ENCODE measurements at places on chromosomes 3 and 15.
A peak's percentile ranks its signal among the peaks of the same experiment; 100 is the strongest.

DNA sequence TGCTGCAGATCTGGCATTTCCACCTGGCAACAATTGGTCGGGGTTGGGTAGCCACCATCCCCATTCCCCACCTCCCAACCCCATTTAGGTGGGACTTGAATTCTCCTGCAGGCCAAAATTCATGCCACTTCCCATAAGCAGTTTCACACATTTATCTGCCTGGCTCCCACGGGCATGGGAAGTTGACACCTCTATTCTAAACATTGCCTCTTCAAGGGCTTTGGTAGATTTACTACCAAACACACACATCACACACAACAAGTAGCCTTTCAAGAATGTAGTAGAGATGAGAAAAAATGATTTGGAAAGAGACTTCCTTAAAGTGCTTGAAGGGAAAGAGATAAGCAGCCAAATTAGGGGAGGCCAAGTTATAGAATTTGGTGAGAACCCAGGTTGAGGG lies 30.9 kb downstream of the ZBTB38 start:
- DNase-seq, result no peak

DNA sequence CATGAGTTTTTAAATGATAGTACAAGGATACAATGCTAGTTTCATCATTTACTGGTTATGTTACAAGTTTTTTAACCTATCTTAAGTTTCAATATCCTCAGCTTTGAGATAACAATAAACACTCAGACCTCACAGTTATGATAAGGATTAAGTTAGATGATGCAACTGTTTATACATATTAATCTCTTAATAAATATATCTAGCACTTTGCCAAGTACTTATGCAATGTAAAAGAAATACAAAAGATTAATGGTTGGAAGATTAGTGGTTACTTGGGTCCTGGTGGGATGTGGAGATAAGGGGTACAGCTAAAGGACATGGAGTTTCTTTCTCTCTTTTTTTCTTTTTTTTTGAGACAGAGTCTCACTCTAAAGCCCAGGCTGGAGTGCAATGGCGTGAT lies 12.0 kb downstream of the SPPL2A start:
- DNase-seq, result no peak

GRCh38 chr3:109835958-109836357 lies 498.6 kb upstream of the DPPA4 start:
- DNase-seq, result no peak

DNA sequence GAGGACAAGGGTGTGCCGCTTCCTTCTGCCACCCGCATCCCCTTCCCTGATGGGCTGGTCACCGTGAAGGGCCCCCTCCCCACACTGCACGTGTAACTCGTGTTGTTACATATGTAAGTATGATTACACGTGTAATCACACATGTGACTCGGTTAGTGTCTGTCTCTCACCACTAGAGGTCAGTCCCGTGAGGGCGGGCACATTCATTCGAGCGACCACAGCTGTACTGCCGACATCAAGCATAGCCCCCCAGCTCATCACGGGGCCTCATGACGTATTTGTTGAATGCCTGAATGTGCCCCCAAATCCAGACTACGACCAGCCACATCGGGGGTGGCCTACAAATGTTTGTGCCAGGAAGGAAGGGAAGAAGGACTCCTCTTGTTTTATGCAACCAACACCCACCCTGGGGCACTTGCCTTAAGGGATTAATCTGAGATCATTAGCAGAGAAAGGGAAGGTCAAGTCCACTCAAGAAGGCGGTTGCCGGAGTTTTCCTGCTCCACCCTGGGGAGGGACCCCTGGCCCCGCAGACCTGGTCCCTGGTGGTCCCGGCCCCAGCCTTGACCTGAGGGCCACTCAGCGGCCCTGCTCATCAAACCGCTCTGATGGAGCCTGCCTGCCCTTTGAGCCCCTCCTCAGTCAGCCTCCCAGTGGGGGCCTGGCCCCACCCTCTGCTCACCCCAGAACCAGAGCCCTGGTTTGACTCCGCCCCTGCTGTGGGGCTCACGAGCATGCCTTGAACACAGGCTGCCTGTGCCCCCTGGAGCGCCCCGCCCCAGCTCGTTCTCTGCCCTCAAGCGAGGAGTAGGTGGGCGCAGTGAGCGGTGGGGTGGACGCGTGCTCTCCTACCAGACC lies 52.8 kb downstream of the RGMA start:
- DNase-seq, result no peak

GRCh38 chr3:131608296-131608695 lies 105.5 kb upstream of the MRPL3 start:
- no peak for DNase-seq

- no peak for DNase-seq
Observed at GRCh38 chr15:89777073-89777751, 1.1 kb downstream of the MESP2 start.

DNA sequence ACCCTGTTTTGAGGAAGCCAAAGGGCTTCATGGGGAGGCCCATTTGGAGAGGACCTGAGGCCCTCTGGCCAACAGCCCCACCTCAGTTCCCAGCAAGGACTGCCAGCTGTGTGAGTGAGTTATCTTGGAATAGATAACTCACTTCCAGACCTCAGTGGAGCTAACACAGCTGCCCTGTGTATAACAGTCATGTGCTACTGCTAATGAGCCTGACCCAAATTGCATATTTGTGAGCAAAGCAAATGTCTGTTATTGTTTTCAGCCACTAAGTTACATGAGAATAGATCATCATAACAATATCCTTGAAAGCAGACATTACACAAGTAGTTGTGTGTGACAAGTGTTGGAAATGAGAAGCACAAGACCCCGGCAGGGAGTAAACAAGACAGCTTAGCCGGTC lies 355.8 kb downstream of the MCTP2 start:
- DNase-seq, result no peak

DNA sequence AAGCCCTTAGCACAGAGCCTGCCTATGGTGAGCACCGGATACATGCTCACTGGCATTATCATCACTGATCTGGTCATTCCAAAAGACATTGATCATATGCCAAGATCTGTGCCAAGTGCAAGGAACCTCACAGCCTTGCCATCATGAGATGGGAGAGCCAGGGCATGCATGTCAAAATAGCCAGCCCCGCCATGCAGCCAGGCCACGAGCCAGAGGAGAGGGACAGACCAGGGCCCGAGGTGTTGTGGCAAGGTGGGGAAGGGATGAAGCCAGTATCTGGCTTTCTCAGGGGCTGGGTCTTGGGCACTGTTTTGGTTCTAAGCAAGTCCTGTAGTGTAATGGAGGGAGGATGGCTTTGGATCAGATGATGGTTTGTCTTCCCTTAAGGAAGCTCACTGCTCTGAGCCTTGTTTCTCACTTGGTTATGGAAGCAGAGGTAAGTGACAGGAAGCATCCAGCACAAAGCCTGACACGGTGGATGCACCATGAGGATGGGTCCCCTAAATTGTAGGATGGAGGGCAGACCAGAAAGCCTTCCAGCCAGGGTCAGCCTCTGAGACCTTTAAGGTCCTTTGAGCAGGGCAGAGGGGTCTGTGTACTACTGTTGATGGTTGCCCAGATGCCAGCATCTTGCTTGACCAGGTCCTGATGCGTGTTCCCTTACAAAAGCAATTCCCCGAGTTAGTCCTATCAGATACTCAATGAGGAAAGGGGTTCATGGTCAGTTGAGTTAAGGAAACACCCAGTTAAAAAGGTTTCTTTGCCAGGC lies 247.7 kb upstream of the TLE3 start:
- no peak for DNase-seq

- no peak for DNase-seq
Observed at GRCh38 chr15:69908060-69908459, 189.7 kb downstream of the TLE3 start.

- no peak for DNase-seq
Observed at GRCh38 chr3:197846491-197846890, 55.4 kb downstream of the LRCH3 start.

DNA sequence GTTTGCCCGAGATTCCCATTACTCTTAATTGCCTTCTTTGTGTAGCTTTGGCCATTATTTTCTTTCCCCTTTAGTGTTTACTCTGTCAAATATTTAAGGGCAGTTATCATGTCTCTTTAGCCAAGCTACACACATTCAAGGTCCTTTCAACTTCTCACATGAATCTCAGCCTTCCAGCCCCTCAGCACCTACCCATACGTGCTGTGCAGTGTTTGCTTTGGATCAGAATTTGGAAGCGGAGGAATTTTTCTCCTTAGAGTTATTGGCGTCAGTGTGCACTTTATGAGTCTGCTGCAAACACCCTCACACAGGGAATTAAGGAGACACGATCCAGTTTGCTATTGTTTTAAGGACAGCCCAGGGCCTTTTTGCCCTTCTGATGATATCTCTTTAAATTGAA lies 231.6 kb downstream of the CACNA2D3 start:
- no peak for DNase-seq

GRCh38 chr3:183381673-183382072 lies 46.7 kb downstream of the MCF2L2 start:
- no peak for DNase-seq

- no peak for DNase-seq
Observed at GRCh38 chr15:74383695-74384565, 16.5 kb upstream of the CYP11A1 start.

DNA sequence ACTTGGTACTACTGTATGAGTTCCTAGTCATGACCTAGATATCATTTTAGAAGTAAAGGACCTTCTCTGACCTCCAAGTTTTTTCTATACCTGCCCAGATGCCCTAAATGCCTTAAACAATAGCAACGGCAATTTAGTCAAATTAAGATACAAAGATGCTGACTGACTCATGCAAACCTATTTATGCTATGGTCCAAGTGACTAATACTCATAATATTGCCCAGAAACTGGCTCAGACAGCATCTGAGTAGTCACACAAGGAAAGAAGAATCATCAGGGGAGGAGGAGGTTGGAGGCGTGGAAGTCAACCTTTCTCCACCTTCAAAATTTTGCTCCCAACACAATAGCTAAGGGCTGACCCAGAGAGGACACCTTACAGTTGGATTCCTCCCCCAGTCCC lies 6.8 kb downstream of the FYCO1 start:
- DNase-seq, result no peak

- DNase-seq, result no peak
Observed at GRCh38 chr15:74844319-74845207, 1.6 kb upstream of the ULK3 start.

GRCh38 chr3:164095279-164095678 lies 983.0 kb downstream of the SI start:
- DNase-seq, result no peak

DNA sequence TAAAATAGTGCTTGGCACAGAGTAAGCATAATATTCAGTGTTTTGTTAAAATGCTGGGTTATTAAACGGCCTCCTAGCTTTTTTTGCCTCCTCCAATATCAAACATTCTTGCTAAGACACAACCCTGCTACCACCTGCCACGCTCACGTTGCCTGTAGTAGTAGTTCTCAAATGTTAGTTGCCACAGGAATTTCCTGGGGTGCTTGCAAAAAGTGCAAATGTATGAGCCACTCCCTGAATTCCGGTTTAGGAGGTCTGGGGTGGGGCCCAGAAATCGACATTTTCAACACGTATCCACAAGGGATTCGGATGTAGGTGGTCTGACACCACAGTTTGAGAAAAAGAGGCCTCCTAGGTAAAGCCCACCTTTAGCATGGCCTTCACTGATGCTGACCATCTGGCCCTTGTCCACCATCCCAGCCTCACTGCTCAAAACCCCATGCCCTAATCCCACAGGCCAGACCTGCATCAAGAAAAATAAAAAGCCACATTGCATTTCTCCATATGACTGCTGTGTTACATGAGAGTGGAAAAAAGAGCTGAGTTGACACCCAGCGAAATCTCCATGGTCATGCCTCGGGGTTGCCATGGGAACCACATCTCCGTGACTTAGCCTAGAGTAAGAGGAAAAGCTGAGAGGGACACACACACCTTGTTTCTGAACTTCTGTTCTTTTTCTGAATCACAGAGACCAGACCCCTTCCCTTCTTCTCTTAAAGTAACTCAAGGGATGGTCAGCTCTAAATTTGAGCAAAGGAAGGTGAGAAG lies 116.4 kb upstream of the HES1 start:
- DNase-seq, result no peak

- no peak for DNase-seq
Observed at GRCh38 chr15:90664650-90665287, 52.4 kb upstream of the BLM start.

DNA sequence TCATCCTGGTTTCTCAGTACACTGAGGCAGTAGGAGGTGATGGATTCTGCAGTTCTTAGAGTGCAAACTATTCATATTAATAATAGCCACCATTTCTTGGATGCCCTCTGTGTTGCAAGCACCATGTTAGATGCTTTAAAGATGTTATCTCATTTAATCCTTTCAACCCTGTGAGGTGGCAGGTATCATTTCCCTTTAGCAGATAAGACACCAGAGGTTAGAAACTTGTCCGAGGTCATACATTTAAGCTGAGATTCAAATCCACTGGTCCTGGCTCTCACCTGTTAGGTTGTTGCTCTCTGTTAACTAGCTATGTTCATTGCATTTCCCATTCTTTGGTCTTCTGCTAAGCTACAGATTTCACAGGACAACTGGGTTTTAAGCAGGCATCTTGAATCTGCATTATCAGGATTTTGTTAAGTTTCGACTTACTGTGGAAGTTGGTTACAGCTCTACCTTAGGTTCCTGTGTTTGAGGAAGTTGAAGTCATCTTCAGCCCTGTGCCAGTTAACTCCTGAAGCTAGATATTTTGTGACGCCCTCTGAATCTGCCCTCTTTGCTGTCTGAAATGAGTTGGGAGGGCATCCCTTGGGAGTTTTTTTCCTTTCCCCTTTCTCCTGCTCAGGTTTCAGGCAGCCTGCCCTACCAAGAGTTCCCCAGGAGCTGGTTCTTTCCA lies 6.4 kb downstream of the PDE8A start:
- DNase-seq, result no peak

- no peak for DNase-seq
Observed at GRCh38 chr3:4956738-4957137, 22.5 kb upstream of the BHLHE40 start.

- no peak for DNase-seq
Observed at GRCh38 chr15:60518511-60518910, 39.6 kb upstream of the ICE2 start.

GRCh38 chr15:39582977-39583595 lies 2.2 kb downstream of the THBS1 start:
- no peak for DNase-seq

- peak; percentile 84 for DNase-seq
Observed at GRCh38 chr3:101676216-101676764, 642 bp downstream of the ZBTB11 start.

- no peak for DNase-seq
Observed at GRCh38 chr15:87954793-87955192, 301.7 kb downstream of the NTRK3 start.

DNA sequence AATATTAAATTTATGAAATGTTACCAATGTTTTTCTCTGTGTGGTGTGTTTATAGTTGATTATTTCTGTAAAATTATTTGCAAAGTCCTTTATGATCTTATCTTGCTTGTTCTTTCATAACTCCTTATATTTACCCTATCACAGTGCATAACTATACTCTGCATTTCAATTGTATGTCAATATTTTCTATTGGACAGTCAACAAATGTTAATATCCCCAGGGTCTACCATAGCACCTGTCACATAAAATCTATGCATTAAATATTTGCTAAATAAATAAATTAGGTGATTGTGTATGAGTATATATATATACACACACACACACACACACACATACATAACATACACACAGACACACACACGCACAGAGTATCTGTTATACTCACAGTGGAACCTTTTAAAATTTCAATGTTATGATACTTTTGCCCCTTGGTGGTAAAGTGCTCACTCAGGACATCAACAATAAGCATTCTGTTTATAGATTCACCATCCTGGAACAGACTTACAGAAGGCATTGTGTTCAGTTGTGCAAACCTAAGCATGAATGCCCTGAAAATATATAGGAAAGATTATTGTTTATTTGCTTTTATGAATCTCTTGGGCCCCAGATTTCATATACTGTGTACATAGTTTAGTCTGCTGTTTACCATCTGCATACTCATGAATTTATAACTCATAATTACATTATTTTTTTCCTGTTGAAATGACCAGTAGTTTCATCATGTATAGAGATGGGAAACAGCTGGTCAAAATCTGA lies 443.7 kb downstream of the EPHA6 start:
- no peak for DNase-seq

Measured in stimulated activated CD8-positive, alpha-beta memory T cell treated with anti-CD3 and anti-CD28 coated beads, Interleukin-4, amount 100 ng/mL, for 1 hour (primary cell).